HepG2 (cell line): ENCODE measurements at places on chromosomes 1 and 21.

- no peak for DNase-seq
Measured at GRCh38 chr1:19400192-19400611, 85.1 kb downstream of the CAPZB start.

GRCh38 chr21:44370027-44370735, 16.8 kb downstream of the TRPM2 start:
- peak; percentile 54 for DNase-seq

- no peak for DNase-seq
Measured at GRCh38 chr1:181033128-181033798, 520 bp upstream of the MR1 start.

GRCh38 chr1:46687921-46688509, 16.4 kb downstream of the TEX38 start:
- no peak for DNase-seq

DNA sequence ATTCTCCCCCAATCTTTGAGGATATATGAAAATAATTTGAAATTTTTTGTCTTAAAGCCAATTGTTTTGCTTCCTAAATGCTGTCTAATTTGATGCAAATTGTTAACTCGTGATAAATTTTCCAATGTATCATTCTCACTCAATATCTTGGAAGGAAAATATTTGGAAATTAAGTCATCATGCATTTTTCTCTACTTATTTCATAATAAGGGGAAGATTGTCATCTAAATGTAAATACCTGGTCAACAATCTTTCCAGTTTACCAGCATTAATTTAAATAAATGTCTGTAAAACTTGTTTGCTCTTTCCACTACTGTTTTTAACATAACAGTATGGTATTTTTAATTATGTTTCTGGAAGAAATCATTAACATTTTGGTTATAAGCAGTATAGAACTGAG, 78.3 kb upstream of the KCTD3 start:
- no peak for DNase-seq

DNA sequence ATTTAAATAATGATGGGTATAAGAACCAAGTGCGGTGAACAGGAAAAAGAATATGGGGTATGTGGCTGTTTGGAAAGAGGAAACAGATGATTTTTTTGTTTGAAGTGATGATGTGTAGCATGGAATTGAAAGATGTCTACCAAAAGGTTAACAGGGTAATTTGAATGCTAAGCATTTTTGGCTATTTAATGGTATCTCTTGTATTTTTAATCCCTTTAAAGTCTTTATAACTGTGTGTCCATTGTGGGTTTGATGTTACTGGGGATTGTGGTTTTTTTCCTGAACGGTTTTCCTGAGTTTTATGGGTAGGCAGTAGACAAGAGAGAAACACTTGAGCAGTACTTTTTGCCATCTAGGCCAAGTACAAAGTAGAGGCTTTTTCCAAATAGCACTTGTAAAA, 63.2 kb downstream of the PRDM2 start:
- no peak for DNase-seq

GRCh38 chr1:244316407-244316806, 135.3 kb downstream of the ADSS2 start:
- DNase-seq: no peak

- peak; percentile 49 for DNase-seq
Measured at GRCh38 chr21:34737115-34737514, 68.3 kb downstream of the CLIC6 start.

- DNase-seq: no peak
Measured at GRCh38 chr1:86387916-86388627, 8.1 kb downstream of the ODF2L start.

DNA sequence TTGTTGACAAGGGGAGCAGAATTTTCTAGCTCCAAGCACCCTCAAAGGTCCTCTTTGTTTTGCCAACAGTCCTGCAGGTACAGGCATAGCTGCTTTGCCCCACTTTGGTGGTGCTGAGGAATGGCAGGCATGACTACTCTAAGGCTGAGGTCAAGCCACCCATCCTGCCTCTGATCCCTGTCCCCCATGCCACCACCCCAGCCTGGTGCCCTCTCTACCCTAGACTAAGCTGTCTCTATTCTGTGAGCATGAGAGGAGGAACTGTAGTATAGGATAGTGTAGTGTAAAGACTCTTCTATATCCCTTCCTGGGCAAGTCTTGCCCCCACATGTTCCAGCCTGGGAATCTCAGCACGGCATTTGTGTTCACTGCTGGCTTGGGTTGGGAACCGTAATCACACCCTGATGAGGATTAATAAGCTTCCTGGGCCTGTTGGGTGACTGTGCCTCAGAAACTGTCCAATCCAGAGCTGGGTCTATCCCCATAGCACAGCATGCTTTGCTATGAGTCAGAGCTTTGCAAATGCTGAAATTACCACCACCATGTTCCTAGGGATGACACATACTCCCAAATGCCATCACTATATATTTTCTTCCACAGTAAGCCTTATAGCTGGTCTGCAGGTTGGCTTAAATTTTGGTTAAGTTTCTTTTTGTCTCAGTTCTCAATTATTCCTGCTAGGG, 105.7 kb upstream of the PPP2R5A start:
- no peak for DNase-seq

GRCh38 chr1:217673387-217673786, 42.2 kb downstream of the SPATA17 start:
- DNase-seq: no peak

DNA sequence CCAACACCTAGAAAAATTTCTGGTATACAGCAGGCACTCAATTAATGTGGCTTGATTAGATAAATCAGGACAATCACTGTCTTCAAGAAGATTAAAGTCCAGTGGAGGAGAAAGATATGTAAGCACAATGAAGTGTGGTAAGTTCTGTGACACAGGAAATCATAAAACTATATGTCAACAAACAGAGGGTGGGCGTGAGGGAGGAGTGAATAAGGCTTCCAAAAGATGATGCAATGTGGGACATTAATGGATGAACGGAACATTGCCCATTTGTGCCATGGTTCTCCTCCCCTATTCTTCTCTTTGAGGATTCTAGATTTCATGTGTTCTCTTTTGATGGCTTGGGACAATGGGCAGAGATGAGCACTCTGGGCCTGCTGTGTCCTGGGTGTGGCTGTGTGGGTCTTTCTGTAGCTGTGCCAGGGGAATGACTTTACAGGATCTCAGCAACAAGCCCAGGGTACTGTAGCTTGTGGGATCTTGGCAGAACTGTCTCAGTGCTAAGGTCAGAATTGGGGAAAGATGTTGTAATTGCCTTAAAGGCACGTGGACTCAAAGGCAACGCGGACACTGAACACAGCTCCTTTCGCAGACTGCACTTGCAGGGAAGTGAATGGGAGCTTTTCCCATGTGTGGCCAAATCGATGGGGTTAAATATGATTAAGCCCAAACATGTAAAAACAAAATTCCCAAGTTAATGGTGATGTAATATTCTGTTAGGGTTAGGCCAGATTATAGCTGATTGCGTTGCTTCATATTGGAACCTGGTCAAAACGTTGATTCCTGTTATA, 366.9 kb downstream of the TGFB2 start:
- DNase-seq: no peak

- no peak for DNase-seq
Measured at GRCh38 chr1:160755911-160756848, 17.1 kb downstream of the SLAMF7 start.
